ENCODE measurements at places on chromosomes 2 and 18.

DNA sequence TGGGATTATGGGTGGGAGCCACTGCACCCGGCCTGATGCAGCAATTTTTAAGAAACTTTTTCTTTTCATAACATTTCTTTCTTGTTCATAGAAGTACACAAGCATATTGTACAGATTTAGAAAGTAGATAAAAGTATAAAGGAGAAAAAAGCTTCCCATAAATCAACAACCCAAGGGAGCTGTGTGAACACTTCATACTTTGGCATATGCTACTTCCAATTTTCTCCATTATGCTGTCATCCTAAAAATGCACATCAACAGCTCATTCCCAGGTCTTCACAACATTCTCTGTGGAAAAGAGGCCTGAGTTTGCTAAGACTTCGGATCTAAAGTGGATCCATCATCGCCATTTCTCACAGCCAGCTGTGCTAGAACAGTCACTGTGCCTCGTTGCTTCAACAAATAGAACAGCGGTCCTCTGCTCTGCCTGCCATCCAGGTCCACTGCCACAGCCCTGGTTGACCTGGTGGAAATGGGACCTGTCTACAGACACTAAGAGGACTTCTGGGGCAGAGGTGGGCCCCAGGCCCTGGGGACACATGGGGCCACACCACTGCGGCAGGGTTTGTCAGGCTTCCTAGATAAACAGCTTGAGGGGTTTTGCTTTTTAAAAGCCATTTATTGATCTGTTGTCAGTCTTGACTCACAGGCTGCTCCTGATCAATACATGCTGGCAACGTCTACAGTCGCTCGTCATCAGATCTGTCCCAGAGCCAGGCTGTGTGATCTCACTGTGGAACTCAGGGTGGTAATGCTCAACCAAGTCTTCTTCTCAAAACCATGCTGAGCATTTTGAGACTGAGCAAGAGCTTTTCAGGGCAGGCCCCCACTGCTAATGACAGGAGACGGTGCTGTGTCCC is 72.7 kb upstream of the MGAT4A start:
- DNase-seq: no peak

- DNase-seq: no peak
These were observed 964 bp upstream of the GALNT3 start for GRCh38 chr2:165795011-165795410.

- DNase-seq: no peak
These were observed 529.2 kb downstream of the EPHA4 start for GRCh38 chr2:221042926-221043325.

GRCh38 chr2:195709901-195710806 is 53.1 kb downstream of the SLC39A10 start:
- no peak for DNase-seq

DNA sequence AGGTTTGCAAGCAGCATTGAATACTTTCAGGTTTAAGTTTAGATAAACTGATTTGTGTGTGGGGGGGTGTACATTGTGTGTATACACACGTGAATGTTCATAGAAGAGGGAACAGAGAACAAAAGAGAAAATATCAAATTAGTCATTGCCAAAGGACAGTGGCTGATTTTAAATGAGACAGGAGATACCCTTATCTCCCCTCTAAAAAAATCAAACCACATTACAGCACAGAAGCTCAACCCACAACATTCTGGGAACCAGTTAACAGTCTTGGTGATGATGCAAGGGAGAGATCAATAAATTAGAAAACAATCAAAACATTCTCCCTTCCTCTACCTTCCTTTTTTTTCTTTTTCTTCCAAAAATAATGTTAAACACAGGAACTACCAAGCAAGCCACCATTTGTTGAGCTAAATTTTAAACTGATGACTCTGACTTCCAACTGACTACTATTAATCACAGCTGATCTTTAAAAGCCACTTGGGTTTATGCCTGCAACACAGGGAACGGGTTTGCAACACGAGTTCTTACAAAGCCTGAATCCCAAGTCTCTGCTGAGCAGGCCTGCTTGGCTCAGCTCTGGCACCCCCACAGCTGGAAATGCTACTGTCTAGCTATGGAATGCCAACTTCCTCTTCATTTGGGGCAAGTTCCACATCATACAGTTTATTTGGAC is 119.2 kb upstream of the ACVR1C start:
- DNase-seq: no peak

- no peak for DNase-seq
These were observed 187.4 kb downstream of the TMEM247 start for GRCh38 chr2:46666754-46667153.

- no peak for DNase-seq
These were observed 274.2 kb downstream of the CDH19 start for GRCh38 chr18:66329716-66330115.

GRCh38 chr2:46411985-46412384 is 67.4 kb upstream of the TMEM247 start:
- no peak for DNase-seq

DNA sequence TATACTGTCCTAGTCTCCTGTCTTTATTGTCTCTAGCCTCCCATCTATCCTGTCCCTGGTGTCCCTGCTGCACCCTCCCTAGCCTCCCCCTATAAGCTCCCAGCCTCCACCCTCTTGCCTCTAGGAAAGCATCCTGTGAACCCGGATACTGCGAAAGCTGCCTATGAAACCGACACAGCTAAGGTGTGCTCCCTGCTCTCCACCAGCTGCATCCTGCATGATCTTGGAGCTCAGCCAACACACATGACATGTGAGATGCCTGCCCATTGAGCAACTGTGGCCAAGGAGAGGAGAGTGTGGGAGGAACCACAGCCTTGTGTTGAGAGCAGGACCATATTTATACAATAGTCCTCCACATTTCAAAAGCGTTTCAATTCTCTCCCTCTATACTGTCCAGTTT is 187.1 kb downstream of the ZBTB7C start:
- DNase-seq: no peak

DNA sequence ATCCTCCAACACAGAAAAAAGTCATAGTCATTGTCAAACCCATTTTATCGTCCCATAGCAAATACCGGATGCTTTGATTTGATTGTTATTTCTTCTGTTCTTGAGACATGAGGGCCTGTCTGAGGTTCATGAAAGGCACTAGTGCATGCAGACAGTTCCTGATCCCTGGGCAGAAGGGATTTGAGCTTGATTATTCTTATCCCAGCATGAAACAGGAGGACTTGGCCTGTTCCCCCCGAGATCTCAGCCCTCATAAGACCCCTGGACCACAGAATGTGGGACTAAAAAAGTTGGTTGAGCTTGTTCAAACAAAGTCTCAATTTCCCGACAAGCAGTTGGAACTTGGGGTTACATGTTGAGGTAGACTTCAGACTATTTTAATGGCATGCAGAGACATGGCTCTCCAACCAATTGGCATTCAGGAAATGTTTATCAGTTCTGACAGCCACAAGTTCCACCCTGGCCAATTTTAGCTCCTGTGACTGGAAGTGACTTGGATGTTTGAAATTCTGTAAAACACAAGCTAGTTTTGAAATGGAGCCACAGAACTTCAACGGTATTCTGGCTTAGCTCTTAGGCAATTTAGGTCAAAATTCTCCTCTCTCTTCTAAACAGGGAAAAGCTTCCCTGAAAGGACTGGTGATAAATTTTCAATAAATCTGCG is 366.9 kb upstream of the SLC14A2 start:
- DNase-seq: no peak
